ENCODE measurements at places on chromosomes 1 and 21.

- DNase-seq: no peak
Observed at GRCh38 chr1:236489710-236490377, 33.9 kb upstream of the LGALS8 start.

DNA sequence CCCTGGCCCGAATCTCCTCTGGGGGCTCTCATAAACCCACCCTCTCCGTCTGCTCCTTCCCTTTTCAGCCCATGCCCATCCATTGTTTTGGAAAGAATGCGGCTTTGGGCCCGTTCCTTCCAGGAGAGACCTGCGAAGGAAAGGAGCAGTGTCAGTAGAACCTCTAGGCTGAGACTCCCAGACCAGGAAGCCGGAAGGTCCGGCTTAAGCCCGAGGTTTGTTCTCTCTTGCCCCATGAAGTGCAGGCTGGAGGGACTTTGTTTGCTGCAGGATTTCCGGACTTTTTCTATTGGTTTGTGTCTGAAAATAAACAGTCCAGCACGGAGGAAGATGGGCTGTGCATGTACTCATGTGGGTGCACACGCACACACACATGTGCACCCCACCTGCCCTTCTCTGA lies 49.8 kb downstream of the ELK4 start:
- DNase-seq: no peak

DNA sequence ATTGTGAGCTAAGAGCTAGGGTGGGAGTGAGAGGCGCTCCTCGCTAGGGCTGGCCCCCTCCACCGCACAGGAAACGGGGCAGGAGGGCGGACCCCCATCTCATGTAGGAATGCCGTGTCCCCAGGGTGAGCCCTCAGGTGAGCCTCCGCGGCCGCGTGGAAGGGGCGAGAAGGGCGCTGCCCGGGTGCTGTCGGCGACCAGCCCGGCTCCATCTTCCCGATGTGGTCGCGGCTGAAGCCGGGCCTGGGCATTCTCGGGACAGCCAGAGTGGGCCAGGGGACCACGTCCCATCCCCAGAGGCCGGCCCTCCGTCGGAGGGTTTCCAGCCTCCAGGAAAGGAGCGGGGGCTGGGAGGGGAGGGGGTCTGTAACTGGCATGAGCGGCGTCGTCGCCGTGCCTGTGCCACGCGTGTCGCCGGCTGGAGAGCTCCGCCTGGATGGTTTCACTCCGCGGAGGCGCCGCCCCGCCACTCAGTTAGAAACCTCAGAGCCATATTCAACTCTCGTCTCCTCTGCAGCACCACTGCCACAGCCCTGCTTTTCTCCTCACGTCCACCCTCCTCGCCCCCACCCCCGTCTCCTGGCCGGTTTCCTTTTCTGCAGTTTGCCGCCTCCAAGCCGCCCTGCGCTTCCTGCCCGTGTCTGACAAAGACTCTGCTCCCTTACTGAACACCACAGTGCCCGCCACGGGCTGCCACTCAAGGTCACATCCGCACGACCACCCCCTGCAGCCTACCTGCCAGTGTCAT lies at the start of gene TMEM269:
TMEM269 (plus strand) TSS at position 46 of the 748 bp plus-strand sequence. CDS start 4,903 bp downstream, outside the sequence.
- no peak for DNase-seq

DNA sequence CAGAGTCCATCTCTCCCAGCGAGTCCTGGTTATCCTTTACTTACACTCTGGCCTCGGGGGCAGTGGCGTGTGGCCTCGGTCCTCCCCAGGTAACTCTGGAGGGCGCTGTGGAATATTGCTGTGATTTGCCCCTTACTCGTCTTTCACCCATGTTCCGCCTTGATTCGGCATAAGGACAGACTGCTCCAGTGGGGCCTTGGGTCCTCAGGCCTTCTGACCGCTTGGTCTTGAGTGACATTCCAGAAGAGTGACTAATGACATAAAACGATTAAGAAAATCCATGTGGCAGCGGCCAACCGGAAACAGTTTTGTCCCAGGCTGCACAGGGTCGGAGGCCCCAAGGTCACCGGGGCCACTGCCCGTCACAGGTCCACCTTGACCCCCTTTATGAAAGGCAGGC lies 11.0 kb downstream of the ICMT start:
- no peak for DNase-seq

GRCh38 chr1:201088901-201089525 lies 23.2 kb downstream of the CACNA1S start:
- DNase-seq: no peak

DNA sequence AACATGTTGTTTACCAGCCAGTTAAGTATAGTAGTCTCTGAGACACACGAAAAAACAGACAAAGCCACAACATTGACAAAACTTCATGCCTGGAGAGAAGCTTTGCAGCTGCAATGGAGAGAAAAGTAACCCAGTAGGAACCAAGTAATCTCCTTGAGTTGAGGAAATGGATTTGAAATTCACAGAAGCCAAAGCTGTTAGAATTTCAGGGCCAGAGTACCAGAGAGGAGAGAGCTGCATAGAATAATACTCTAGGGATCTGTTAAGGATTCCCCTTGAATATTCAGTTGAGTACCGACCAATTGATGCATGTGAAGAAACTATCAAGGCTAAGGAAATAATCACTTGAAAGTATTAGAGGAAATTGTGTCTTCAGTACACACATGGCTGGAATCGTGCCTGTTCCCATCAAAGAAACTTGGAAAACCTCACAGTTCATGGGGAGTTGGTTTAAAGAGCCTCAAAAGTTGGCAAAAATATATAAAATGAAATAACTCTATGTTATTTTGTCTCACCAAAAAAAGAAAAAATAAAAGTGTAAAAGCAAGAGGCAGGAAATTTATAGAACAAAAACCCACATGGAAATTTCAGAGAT lies 324.0 kb upstream of the NEGR1 start:
- no peak for DNase-seq

- DNase-seq: no peak
Observed at GRCh38 chr1:29747196-29747595, 510.9 kb downstream of the PTPRU start.

GRCh38 chr1:25425098-25426085 lies 4.8 kb upstream of the RHCE start:
- no peak for DNase-seq

GRCh38 chr21:23585419-23585818 lies 2021.9 kb downstream of the MRPL39 start:
- DNase-seq: no peak

DNA sequence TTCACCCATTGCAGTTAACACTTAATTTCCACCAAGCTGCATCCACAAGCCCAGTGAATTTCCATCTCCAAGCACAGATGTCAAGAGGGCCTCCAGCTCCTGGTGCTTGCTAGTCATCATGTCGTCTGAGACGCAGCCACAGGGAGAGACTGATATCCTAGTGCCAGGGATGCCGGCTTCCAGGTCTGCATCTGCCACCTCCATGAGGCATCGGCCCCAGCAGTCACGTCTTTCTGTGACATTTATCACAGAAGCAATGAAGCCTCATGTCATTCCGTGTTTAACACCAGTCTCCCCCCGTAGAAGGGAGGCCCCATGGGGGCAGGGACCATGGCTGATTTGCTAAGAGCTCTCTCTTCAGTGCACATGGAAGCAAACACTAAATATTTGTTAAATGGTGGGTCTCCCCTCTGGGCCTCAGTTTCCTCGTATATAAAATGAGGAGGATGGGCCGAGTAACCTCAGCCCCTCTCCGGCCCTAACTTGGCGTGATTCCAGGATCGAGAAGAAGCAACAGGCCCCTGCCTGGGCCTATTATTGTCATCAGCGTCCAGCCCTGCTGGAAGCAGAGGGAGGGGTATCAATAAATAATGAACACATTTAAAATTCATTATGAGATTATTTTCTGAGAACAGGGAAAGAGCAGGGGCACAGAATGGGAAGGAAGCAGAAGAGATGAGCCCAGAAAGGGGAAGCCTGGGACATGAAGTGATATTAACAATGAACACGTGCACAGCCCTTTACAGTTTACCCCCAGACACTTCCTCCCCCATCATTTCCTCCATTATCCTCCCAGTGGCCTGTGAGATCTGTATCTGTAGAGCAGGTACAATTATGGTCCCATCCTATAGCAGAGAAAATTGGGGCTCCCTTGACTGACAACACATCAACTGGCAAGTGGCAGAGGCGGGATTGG lies 837 bp upstream of the C1QB start:
- no peak for DNase-seq

- DNase-seq: no peak
Observed at GRCh38 chr1:228408869-228409805, 2.5 kb upstream of the TRIM11 start.

DNA sequence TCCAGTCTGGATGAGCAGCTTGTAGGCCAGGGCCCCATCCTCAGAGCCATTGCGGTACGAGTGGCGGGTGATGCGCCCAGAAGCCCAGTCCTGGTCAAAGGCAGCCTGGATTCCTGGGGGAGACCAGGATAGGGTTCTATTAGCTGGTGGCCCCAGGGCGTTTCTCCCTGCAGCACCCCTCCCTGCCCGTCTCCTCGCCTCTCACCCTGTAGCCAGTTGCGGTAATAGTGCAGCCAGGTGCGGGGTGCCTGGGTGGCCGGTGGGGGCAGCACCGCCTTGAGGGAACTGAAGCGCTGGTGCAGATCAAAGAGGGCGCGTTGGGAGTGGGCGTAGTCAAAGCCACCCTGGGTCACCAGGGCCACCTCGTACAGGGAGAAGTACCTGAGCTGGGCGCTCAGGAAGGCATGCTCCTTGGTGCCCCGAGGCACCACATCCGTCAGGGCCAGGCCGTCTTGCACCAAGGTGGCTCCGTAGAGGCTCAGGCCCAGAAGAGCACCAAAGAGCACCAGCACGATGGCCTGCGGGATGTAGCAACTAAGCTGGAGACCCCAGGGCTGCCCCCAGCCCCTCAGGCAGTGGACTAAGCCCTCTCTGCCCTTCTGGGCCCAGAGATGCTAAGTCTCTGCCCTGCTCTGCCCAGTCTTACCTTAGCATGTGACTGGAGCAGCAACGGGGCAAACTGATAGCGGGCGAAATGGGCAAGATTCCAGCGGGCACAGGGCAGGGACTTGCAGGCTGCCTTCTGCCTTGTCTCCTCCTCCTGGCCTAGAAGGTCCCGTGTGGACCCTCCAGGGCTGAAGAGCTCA lies 15.7 kb downstream of the PTCH2 start:
- DNase-seq: no peak

- DNase-seq: no peak
Observed at GRCh38 chr1:222288053-222288452, 259.9 kb downstream of the HHIPL2 start.

DNA sequence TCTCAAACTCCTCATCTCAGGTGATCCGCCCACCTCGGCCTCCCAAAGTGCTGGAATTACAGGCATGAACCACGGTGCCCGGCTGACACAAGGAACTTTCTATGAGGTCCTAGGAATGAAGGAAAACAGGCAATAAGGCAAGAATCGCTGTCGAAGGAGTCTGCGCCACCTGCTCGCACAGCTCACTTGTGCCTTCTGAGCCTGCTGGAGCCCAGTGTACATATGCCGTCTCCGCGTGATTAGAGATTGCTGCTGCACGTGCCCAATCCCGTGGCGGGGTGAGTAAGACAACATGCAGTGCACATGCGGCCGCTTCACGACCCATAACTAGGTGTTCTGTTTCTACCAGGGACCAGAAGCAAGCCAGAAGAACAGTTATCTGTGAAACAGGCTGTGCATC lies 24.3 kb downstream of the H3-3A start:
- DNase-seq: no peak

DNA sequence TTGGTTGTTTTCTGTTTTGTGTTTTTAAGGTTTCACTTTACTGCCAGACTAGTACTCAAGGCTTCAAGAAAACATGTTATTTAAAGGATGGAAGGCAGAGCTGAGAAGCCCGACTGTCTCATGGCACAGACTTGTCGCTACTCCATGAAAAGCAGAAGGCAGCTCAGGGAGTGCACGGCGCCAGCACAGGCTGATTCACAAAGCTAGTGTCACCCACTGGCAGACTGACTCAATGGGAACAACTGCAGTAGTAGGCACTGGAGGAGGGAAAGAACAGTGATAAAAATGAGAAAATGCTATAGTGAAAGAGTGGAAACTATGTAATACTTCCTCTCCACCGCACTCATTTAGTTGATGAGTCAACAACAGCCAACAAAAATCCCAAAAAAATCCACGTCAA lies 14.7 kb downstream of the HSF2BP start:
- no peak for DNase-seq

- DNase-seq: no peak
Observed at GRCh38 chr1:219988387-219988786, 57.9 kb downstream of the EPRS1 start.

DNA sequence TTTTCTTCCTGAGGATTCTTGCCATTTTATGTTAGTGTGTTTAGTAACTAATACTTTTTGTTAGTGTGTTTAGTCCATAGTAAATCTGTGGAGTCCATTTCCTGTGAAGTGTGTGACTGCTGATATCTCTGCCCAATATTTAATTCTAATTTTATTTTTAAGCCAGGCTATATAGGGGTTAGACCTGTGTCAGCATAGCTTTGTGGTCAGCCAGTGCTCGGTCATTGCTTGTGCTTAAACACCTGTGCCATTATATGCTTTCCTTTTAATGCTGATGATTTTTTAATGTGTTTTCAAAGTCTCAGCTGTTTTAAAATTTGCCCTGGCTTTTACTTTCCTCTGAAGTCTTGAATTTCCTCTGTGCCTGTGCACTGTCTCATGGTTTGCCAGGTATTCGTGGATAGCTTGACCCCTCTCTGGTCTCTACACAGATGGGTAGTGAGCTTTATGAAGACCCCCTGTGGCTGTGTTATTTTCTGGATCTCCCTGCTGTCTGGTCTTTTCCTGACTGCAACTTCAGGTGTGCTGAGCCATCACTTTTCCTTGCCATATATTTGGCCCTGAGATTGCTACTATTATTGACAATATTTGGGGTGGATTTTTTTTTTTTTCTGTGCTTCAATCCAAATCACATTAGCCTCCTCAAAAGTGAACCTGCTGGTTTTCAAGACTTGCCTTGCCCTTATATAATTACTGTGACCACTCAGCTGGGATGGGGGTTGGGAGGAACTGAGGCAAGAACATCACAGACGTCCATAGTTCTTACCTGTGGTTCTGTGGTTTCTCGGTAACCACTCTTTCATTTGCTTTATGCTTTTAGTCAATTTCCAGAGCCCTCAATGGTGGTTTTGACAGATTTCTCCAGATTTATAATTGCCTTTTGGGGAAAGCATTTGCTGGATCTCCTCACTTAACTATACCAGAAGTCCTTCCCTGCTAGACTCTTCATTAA lies 59.6 kb downstream of the RPS6KC1 start:
- no peak for DNase-seq
